ENCODE measurements at places on chromosomes 7 and 10.

DNA sequence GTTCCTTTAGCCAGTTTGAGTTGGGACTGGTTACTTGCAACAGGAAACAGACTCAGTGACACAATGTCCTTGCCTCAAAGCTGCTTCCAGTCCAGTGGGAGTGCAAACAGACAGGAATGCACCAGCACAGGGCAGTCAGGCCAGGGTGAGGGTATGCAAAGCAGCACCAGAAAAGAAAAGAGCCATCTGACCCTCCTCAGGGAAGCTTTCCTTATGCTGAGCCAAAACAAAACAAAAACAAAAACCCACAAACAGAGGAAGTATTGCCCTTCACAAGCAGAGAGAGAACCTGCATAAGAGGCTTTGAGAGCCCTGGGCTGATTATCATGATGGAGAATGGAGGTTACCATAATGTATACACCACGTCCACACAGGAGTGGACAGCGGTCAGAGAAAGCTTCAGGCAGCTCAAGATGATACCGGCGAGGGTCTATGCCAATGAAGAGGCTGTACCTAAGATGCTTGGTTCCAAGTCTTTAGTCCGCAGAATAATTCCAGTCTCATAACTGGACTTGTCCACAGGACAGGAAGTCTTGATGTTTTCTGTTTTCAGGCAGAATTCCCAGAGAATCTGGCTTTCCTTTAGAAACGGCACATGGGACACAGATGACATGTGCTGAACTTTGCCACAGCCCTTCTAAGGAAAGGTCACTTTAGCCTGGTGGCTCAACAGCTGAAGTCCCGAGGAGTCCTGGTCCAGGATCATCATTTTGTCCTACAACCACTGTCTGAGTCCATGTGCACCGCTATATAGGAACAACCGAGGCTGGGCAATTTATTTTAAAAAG, 263.3 kb downstream of the TNS3 start:
- DNase-seq: no peak

- no peak for DNase-seq
Observed at GRCh38 chr10:50613726-50614443, 9.9 kb downstream of the SGMS1 start.

GRCh38 chr10:110863361-110863760, 8.4 kb upstream of the PDCD4 start:
- DNase-seq: no peak

DNA sequence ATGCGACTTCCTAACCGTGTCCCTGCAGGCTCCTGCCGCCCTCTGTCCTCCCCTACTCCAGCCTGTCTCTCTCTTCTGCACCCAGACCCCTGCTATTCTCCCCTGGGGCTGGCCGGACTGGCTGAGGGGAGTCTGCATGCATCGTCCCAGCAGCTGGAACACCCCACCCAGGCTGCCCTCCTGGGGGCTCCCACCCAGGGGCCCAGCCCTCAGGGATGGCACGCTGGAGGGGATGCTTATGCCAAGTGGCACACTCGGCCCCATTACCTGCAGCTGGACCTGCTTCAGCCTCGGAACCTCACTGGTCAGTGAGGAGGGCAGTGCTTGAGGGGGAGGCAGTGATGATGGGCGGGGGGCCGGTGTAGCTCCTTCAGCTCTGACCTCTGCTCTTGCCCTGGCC, 21.7 kb upstream of the ZNF467 start:
- no peak for DNase-seq

DNA sequence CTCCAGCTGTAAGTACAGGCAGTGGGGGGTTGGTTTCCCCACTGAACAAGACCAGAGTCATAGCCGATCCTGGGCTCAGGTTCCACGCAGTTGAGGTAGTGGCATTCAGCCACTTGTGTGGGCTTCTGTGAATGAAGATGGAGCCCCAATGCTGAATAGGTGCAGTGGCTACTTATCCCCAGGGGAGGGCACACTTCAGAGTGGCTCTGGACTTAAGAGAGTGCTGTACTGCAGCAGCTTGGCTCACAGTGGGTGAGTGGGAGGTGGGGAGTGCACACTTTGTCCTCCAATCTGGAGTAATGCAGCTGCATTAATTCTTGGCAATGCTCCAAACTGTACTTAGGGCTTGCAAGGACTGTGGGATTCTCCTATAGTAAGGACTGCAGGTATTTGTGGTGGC, 81.9 kb downstream of the BUB3 start:
- no peak for DNase-seq

DNA sequence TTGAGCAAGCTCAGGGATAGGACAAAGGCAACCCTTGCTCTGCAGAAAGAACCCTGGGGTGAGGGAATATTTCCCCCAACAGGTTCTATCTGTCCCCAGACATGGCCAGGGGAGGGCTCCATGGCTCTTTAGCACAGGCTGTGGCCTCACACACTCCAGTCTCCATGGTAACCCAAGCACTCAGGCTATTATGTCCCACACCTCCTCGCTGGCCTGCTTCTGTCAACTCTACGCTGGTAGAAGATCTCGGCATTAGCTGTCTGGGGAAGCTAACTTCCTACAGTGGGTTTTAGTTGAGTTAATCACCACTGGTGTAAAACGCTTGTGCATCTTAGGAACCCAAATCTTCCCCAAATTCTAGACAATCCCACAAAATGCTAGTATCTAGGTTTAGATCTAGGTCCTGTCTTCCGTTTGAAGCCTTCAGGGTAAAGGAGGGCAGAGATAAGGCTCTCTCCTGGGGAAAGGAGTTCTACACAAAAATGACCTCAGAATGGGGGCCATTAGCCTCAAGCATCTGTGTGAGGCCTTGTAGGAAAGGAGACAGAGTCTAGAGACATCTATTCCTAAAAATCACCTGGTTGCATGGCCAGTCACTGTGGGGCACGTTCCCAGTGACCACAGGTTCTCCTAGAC, 36.7 kb upstream of the SLIT1 start:
- DNase-seq: peak; percentile 49

GRCh38 chr10:60446851-60447250, 57.2 kb upstream of the ANK3 start:
- peak; percentile 32 for DNase-seq

DNA sequence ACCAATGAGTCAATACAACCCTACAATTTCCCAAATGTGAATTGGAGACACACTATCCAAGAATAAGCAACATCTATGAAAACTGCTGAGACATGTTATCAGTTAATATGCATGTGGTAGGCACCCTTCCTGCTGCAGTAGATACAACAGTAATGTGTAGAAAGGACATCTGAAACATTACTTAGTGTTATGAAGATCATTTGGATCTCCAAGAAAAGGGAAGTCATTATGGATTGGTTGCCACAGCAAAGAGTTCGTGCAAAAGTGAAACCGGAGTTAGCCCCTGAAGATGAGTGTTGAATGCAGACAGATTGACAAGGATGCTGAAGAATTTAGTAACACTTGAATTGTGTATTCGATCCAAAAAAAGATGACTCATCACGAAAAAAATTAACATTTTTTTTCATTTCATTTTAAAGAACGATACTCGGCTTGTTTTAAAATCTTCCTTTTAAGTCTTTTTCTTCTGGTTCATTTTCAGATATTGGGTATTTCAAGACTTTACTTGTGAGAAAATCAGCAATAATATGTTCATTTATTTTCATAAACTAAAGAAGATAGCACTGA, 322.4 kb upstream of the KLF6 start:
- DNase-seq: no peak

DNA sequence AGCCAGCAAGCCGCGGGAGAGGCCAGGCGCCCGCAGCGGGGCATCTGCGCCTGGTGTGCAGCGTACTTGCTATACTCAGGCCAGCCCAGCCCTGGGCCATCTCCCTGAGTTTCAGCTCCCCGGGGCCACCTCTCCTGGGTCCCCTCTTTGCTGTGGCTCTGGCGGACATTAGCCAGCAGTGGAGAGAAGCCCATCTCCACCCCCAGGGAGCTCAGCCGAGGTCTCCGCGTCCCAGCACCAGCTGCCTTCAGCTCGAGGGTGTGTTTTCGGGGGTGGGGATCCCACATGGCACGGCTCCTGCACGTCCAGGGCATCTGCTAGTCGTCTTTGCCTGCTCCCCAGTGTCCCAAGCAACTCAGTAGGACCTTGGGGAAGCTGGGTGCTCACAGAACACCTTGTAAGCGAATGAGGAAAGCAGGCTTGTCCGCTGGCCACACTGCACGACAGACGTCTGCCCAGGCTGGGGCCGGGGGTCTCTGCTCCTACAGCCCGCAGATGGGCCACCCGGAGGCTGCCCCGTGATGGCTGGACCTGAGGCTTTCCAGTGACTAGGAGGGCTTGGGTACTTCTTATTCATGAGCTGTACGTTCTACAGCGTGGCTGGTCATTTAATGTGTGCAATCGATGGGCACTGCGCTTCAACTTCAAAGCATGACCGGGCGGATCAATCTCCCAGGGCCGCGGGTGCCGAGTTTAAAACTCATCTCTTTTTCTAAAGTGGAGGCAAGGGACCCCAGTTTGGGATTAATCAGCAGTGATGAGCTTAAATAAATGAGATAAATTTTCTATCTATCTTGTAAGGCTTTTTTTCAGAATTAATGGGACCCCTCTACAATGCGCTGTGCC, 455.7 kb downstream of the DNAJB6 start:
- no peak for DNase-seq

DNA sequence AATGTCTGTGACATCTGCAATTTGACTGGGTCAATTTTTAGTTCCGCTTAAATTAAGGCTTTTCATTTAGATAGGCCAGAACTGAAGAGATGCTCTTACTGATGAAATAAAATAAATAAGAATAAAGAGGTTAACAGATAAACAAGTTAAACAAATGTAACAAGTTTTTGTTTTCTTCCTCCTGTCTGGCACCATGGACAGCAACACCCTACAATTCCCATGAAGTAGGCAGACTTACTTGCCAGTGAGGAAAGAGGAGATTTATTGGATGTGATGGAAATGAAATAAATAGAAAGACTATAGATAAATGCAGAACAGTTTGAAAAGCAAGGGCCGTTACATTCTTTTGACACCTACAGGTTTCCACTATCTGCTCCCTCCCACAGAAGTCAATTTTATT, 118.5 kb downstream of the AMPH start:
- no peak for DNase-seq

DNA sequence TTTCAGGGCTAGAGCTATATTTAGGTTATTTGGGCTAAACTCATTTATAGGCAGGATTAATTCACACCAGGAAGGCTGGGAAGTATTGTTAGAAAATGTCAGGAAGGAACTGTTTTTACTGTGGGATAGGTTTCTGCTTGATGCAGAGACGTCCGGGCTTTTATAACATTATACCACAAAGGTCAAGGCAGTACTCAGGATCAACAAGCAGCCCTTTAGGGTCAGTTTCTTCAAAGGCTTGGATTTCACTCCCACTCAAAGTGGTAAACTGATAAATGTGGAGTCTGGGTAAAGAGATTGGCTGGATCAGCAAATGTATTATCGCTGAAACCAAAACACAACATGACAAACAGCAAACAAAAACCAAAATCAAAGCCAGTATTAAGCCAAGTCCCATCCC, 127.2 kb downstream of the ARL5B start:
- DNase-seq: no peak

- no peak for DNase-seq
Observed at GRCh38 chr10:79397051-79397450, 48.4 kb downstream of the ZCCHC24 start.

DNA sequence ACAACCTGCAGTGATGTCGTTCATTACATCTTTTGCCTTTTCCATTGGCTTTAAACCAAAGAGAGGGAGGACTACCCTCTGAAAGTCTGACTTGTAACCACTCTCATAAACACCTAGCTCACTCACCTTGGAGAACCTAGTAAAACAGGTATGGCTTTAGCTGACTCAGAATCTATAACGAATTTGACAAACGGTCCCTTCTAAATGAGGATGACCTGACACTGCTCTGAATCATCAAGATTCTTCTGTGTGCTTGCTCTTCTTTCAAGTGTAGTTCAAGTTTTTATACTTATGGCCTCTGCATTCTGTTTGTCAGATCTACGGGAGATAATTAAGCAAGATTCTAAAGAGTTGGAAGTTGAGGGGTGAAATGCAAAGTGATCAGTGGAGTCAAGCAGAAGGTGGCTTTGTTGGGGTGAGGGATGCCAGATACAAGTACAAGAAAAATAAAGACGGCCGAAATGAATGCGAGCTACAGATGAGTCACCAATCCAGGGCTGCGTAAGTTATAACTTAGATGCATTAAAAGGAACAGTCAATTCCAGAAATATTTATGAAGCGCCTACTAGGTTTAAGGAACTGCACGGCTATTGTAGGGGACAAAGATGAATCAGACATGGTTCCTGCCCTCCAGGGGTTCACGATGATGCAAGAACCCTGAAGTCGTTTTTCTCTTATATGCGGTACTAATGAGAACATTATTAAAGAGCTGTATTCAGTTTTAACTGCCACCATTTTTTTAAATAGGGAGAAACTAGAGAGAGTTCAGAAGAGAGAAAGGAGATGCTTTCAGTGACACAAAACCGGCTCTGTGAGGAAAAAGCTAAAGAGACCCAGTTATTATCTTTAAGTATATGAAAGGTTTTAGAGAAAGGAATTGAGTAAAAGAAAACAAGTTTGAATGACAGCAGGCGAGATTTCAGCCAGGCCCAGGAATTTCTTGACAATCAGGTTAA, 6.5 kb downstream of the HIPK2 start:
- peak; percentile 38 for DNase-seq

- DNase-seq: no peak
Observed at GRCh38 chr10:103193820-103194529, 903 bp upstream of the NT5C2 start.

- DNase-seq: no peak
Observed at GRCh38 chr10:3239066-3239919, 66.7 kb upstream of the PITRM1 start.

- no peak for DNase-seq
Observed at GRCh38 chr10:14782691-14783363, 8.1 kb upstream of the FAM107B start.

DNA sequence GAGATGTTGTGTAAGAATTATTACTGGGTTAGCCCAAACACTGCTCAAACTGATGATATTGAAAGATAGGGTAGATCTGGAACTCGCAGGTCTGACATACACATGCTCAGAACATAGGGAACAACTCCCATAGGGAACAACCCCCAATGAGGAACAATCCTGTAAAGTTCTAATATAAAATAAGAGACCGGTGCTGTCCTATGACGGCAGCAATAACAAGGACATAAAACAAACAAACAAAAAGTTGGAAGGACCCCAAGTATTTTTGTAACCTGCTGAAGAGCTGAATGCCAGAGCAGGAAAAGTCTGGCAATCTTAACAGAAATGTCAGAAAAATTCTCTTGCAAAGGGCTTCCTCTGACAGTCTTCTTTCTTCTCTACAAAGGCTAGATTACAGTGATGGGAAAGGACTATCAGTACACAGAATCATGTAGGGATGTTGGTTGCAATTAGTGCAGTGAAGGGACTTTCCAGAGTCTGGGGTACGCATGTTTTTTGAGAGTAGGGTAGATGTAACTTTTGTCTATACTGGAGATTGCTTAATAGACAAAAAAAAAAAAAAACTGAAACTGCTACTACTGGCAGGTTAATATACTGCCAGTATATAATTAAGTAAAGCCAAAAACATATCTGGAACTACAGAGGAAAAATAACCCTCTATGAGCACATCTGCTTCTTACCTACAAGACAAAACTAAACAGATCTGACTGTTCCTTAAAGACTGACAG, 35.5 kb downstream of the IDE start:
- no peak for DNase-seq

GRCh38 chr10:99233689-99234037, 2.0 kb downstream of the HPSE2 start:
- no peak for DNase-seq

GRCh38 chr10:71766717-71767419, 6.5 kb downstream of the VSIR start:
- DNase-seq: peak; percentile 18

All from HL-60 (cell line).